ENCODE measurements at places on chromosomes 2 and 18. TPM values are rescaled to one million over a fixed set of nuclear protein-coding genes. Genes with fewer than 3 reads are reported as not detected.

DNA sequence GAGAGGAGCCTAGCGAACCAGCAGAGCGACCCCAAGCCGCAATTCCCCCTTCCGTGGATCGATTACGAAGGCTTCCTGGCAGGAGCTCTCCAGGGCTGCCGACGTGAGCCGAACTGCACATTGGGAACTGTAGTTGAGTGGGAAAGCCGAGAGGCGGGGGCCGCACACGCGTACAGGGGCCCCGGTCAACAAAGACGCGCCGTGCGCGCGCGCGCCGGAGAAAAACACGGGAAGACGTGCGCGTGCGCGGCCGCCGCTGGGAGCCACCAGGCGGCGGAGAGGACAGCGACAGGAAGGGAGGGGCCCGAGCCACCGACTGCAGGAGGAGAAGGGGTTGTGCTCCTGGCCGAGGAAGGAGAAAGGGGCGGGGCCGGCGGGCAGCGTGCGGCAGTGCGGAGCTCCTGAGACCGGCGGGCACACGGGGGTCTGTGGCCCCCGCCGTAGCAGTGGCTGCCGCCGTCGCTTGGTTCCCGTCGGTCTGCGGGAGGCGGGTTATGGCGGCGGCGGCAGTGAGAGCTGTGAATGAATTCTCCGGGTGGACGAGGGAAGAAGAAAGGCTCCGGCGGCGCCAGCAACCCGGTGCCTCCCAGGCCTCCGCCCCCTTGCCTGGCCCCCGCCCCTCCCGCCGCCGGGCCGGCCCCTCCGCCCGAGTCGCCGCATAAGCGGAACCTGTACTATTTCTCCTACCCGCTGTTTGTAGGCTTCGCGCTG is at the start of gene SPAST:
TSS of gene SPAST (plus strand) at position 247 of the 711 bp plus-strand sequence. CDS start at position 523, 276 bp downstream.
- peak; percentile 98 for DNase-seq

DNA sequence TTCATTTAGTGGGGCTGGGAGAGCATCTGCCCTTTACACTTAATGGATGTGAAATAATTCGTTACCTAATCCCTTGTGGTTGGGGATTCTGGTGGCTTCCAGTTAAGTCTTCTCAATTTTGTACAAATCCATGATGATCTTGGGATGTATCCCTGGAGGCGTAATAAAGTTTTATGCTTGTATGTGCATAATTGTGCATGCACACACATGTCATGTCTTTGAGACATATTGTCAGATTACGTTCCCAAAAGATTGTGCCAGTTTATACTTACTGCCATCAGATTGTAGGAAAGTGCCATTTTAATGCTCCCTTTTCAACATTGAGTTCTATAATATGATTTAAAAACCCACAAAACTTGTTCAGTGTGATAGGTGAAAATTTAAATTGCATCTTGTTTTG is 60.8 kb downstream of the CHRNA1 start:
- DNase-seq = no peak

GRCh38 chr18:33644494-33644893 is 66.5 kb downstream of the ASXL3 start:
- DNase-seq = no peak

- DNase-seq = peak; percentile 64
These were observed 353.8 kb downstream of the RND3 start for GRCh38 chr2:150133623-150134022.

DTNA gene
- total RNA-seq = 18.5 TPM

KIF5C gene
- 2.3 TPM for total RNA-seq
